ENCODE measurements at places on chromosomes 12 and 14.

DNA sequence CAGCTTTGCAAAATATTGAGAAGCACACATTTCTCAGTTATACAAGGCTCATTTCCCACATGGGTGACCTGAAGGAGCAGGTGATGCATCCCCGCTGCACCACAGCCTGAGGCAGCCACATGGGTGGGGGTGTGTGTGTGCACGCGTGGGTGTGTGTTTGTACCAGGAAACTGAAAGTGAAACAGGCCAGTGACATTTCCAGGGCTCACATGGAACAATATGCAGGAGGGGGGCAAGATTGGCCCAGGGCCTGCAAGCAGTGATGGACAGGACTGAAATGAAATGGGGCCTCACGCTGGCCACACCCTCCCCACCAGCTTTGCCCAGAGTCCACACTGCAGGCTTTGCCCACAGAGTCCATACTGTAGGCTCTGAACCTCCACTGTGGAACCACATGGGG, 154.2 kb upstream of the PARP11 start:
- peak; percentile 30 for DNase-seq

DNA sequence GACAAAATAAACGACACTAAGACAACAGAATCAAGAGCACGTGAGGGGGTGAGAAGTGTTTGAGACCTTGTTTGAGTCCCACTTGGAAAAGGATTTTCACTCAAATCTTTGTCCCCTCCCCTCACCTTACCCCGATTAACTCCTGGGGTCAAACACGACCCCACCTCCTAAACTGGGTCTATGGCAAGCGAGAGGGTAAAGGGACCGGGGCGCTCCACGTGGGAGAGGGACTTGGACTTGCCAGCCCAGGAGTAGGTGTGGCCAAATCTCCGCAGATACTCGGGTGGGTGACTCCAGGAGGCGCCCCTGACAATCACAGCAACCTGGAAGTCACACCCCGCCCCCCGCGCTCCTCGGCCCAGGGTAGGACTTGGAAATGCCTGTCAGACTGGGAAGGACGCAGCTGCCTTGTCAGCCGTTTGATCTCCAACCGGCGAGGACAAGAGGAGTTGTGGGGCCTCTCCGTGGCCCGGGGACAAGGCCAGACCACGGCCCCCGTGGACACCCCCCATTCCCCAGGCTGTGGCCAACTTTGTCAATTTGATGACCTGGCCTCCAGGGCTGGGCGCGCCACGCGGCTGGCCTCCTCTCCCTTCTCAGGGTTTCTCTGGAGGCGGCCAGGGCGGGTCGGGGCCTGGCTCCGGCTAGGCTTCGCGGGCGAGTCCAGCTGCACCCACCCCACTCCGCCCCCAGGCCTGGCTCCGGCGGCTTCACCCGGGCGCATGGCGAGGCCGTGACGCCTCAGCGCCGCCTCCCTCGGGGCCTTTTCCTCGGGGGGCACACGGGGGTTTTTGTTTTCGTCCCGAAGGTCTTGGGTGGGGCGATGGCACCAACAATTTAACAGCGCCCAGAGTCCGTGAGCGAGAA, 1.1 kb upstream of the BCL11B start:
- no peak for DNase-seq

DNA sequence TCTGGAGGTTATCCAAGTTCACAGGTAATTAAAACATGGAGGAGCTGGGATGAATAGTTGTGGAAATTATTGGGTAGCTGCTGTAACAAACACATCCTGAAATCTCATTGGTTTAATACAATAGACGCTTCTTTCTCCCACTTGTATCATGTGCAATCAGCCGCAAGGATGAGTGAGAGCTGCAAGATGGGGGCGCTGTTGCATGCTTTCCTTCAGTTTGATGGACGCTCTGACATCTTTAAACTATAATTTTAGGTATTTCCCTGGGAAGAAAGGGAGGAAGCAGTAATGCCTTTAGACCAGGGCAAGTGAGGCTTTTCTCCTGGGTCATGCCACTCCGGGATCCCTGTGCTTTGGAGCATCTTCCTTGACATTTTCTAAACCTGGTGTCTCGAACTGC, 178.7 kb downstream of the PAWR start:
- no peak for DNase-seq

DNA sequence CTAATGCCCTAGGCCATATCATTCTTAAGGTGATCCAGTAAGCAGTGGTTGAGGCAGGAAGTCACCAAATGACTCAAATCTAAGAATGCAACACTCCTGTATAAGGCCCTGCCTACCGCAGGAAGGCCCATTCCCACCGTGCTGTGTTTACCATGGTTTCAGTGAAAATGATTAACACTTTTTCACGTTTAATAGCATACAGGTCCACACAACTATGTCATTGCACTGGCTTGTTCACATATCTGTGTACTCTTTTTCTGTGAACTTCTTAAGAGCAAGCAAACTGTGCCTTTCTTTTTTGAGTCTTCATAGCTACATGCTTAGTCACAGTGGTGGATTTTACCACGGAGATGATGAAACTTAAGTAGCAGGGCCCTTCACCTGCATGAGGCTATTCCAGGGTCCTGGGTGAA, 214.9 kb downstream of the CNTN1 start:
- DNase-seq = no peak

- DNase-seq = no peak
Observed at GRCh38 chr14:101520621-101521472, 40.4 kb upstream of the DIO3 start.

GRCh38 chr12:75814851-75815754, 216.5 kb downstream of the PHLDA1 start:
- peak; percentile 46 for DNase-seq

DNA sequence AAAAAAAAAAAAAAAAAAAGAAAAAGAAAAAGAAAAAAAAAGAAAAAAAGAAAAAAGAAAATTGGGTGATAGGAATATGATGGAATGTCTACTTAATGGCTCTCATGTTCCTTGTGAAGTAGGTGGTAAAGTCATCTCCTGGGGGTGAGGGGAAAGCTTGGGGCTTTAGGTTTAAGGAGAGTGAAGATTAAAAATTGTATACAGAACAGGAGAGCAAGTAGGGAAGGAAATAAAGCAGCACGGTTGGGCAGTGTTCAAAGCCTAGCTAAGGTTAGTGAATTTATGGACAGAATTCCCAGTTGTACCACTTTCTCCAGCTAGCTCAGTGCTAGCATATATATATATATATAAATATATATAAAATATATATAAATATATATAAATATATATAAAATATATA, 40.0 kb upstream of the SLC2A13 start:
- DNase-seq = no peak

DNA sequence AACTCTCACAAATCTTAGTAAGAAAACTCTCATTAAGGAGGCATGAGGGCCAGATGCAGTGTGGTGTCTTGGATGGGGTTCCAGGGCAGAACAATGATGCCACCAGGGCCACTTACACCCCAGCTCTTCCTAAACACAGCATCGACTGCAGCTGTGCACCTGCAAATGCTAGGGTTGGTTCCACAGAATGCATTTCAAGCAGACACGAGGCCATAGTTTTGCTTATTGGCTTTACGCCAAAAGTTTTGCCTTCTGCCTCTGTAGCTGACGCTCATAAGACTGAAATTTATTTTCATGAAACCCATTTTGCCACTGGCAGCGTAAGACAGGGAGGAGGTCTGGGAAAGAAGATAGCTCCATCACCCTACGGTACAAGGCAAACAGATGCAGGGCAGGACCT, 179.0 kb downstream of the RIMBP2 start:
- DNase-seq = no peak

- no peak for DNase-seq
Observed at GRCh38 chr14:34059037-34059924, 108.4 kb upstream of the EGLN3 start.

DNA sequence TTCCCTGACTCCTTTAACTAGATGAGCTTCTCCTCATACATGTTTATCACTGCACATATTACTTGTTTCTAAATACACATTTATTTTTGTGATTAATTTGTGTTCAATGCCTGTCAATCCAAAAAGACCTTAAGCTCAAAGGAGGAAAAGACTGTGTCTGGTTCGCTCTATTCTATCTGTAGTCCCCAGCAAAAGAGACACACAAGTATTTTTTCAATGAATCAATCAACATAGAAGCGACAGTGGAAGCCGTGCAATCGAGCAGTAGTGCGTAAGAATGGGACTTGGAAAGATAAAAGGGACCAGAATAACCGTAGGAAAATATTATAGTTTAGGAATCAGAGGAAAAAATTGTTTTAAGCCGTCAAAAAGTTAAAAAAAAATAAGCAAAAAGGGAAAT, 951 bp downstream of the WDHD1 start:
- DNase-seq = no peak

DNA sequence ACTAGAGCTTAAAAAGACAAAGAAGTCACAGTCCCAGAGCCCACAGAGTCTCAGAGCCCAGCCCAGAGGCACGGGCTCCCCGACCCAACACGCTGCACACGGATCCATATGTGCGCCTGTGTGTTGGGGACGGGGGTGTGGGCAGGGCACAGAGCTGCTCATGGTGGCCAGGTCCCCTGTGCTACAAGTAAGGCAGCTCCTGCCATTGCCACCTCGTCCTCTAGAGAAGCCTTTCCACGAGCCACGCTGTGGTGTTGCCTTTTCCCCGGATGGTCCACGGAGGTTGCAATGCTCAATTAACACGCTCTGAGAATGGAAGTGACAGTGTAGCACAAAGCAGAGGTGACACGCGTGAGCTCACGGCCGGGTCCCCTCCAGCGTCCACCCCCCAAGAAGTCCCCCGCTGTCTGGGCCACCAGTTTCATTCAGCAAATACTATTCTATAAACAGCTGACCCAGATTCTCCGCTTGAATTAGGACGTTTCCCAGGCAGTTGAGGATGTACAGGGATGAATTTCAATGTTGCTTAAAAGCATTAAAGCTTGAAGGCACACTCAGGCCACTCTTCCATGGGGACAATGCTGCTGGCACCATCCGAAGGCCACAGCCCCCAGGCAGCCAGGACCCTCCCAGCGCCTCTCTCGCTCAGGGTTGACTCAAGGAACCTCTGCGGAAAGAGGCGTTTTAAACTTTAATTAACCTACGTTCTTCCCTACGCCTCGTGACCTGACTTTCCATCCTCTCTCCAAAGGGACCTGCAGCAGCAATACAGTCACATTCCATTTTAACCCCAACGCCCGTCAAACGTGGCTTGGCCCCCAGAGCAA, 22.7 kb upstream of the EIF5 start:
- no peak for DNase-seq

DNA sequence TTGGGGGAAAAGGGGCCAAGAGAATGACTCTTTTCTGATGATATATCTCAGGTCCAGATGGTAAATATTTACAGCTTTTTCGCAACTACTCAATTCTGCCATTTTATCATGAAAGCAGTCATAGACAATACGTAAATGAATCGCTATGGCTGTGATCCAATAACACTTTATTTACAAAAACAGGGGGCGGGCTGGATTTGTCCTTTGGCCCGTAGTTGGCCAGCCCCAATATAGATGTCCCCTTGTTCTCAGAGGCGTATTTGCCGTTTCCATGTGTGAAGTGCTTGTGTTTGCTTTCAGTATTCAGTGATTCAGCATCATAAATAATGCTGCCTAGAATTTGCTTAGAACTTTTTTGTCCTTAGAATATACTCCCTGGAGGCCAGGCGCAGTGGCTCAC, 77.2 kb downstream of the CCDC92 start:
- no peak for DNase-seq

DNA sequence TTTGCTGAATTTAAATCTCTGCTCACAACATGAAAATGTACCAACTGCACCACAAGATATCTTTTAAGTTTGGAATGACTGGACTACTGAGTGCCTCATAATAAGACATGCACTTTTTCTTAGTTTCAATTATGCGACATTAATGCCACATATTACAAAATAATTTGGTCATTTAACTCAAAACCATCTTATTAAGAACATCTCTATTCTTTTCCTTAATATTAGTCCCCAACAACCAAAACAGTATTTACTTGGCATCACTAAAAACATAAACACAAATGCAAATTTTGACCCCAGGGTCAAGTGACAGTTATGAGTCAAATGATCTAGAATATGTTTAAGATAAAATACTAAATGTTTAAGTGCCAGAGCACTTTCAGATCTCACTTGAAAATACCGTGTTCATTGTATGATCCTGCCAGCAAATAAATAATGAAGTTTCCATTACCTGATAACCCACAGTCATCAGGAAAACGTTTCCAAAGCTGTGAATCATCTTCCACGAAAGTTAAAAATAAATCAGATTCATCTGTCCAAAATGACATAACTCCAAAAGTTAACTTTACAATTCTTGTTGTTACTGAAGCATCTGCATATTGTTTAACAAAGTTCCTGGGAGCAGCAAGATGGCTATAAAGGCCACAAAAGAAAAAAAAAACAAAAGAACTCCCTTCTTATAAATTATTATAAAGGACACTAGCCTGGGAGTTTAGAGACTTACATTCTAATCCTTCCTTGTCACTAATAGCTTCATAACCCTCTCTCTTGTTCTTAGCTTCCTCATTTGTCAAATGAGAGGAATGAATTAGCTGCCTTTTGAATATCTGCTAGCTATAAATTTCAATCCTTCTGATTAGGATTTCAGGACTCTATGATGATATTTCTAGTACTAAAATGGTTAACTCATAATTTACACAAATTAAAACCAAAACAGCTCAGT, 30.5 kb upstream of the AP4S1 start:
- no peak for DNase-seq

GRCh38 chr14:21299562-21300130, 19.8 kb downstream of the RPGRIP1 start:
- DNase-seq = no peak

DNA sequence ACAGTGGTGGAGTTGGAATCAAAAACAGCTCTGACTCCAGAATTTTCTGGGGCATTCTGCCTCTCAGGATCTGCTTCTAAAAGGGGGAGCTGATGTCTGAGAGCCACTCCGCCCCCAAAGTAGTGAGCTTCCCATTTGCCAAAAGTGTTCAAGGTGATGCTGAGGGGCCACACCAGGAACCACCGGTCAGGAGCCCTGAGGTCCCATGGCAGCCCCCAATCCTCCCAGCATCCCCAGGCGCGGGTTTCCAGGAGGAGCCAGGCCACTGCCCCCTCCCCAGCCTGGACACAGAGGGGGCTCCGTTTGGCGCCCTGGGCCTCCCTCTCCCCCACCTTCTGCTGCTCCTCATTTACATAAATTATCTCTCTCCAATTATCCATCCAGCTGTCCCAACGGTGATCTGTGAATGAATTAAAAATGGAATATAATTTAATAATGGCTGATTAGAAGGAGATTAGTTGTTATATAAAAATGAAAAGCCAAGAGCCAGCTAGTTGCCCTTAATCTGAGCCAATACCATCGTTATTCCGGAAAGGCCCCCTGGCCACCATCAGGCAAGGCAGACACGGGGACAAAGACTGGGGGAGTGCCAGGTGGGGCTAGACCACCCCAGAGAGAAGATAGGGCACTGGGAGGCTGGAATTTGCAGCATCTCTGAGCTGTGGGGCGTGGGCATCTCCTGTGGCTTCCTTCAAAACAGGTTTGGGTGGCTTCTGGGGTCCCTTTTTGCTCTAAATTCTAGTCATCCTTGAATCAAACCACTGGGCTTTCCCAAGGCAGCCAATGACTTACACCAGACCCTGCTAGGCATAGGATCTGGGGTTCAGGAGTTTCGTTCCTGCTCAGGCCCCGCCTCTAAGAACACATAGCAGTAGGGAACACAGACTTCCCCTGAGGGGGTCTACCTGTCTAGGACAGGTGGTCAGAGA, 19.7 kb upstream of the VSX2 start:
- DNase-seq = no peak

- no peak for DNase-seq
Observed at GRCh38 chr12:27340971-27341370, 8.3 kb downstream of the BMAL2 start.
